Pancreas (tissue), 10 donors: ENCODE measurements at places on chromosomes 16 and 17. TPM values are rescaled to one million over a fixed set of nuclear protein-coding genes. Genes with fewer than 3 reads are reported as not detected.

The TLCD2 gene
- polyA plus RNA-seq: 1.4 TPM

The NAGS gene
- polyA plus RNA-seq: 1.8 TPM

The PRAC2 gene
- not detected for polyA plus RNA-seq

The APOBR gene
- polyA plus RNA-seq: 0.70 TPM

The WDR59 gene
- 62.3 TPM for polyA plus RNA-seq

The TBC1D3K gene
- polyA plus RNA-seq: not detected
